ENCODE measurements at places on chromosomes 1 and 21. TPM values are rescaled to one million over a fixed set of nuclear protein-coding genes. Genes with fewer than 3 reads are reported as not detected.

DNA sequence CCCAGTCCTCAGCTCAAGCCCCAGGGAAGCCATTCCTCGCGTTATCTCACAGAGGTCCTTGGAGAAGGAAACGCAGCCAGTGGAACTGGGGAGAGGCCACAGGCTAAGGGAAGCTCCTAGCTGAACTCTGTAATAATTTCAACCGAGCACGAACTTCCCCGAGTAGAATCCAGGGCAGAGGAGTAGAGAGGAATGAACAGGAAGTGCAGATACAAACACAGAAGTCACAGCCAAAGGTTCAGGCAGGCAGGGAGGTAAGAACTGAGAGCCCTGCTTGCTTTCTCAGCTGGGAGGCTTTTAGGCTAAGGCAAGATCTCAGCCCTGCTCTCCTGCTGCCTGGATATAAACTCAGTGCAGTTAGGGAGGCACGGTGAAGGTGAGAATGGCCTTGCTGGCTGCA is 23.7 kb downstream of the WARS2 start:
- no peak for DNase-seq

DNA sequence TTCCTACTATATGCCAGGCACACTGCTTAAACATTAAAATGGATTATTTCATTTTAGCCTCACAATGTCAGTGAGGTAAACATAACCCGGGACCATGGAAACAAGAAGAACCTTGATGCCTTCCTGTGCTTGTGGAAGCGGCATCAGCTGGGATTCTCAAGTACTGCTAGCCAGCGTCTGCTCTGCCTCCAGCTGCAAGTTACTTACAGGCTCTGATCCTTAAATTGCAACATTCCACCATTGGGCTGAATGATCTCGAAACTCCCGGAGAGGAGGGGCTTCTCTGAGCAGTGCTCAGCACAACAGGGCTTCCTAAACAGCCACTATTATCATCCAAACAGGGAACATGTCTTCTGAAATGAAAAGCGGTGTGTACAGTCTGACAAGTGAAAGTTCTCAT is 6.7 kb upstream of the MAN1C1 start:
- DNase-seq, result no peak

- no peak for DNase-seq
Measured at GRCh38 chr1:11579506-11579905, 74.7 kb downstream of the FBXO2 start.

Gene LRP8
- total RNA-seq, result 59.7 TPM

DNA sequence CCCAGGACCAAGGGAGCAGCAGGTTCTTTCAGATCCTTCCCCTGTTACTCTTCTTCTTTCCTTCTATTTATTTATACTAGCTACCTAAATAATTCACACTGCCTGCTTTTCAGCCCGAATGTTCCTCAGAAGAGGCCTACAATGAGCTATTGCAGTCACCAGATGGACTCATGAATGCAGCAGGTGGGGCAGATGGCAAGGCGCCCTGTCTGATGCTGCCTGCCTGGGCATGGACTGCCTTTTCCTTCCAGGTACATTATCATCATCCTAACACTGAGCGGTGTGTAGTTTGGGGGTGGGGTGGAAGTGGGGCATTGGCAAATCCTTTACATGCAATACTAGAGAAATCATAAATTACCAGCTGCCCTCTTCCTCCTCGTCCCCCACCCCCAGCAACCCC is 17.6 kb downstream of the ESRRG start:
- no peak for DNase-seq

Gene CRABP2
- 0.46 TPM for total RNA-seq

GRCh38 chr1:227729881-227730629 is 5.0 kb downstream of the JMJD4 start:
- peak; percentile 13 for DNase-seq

- no peak for DNase-seq
Measured at GRCh38 chr1:24878045-24878444, 52.0 kb downstream of the RUNX3 start.

DNA sequence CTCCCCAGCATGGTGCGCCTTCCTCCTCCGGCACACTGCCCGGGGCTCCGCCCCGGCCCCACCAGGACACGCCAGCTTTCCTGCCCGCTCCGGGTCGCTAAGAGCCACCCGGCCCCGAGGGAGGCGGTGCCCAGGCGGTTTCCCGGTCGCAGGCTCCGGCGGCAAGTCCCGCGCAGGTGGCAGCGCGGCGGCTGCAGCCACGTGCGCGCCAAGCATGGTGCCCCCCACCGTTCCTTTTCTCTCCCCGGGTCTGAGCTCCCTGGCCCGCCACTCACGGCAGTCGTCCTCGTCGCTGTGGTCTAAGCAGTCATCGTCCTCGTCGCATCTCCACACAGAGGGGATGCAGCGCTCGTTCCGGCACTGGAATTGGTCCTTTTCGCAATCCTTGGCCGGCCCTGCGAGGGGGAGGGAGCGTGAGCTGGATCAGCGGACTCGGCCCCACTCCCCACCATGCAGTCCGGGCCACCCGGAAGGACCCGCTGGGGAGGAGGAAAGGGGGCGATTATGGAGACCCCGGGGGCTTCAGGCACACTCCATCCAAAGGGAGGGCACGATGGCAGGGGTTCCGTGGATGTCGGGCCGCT is 1.2 kb downstream of the LRP8 start:
- no peak for DNase-seq

Gene PPIAL4G
- not detected for total RNA-seq

Gene DNASE2B
- total RNA-seq, result not detected

GRCh38 chr1:91124989-91125417 is 103.2 kb upstream of the ZNF644 start:
- no peak for DNase-seq

DNA sequence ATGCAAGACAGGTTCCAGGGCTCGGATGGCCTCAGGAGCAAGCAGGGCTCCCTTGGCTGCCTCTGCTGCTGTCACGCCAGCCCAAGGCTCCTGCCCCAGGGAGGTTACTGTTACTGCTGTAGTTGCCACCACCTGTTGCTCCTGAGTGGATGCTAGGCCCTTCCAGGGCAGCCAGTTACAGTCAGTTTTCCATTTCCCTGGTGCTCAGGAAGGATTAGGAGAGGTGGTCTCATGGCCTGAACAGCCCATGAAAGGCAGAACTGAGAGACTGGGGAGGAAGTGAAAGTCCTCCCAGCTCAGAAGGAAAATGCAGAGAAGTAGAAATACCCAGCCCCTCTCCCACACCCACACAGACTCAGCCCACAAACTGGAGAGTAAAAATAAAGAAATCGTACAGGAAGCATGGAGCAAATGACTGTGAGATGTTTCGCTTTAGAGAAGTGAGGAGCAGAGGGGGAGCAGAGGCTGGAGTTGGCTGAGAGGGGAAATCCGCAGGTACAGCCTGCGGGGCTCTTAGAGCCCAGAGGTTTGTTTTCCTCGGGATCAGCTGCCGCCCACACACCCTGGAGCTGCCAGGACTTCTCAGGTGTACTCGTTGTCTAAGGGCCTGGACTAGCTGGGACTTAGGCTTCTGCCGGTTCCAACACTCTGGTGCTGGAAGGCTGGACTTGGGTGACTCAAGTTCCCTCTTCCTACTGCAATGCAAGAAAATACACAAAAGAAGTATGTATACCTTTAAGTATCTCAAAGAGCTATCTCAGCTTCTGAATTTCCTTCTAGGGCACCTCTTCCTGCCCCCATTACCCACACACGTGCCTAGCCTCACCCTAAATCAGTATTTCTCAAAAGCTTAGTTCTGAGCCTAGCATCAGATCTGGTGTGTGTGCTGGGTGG is 2.3 kb downstream of the IL6R start:
- no peak for DNase-seq

GRCh38 chr1:94020764-94021579 is 100.0 kb downstream of the ABCA4 start:
- peak; percentile 54 for DNase-seq

Gene MX2
- 0.59 TPM for total RNA-seq

GRCh38 chr1:158147401-158147800 is 33.3 kb upstream of the CD1D start:
- no peak for DNase-seq

DNA sequence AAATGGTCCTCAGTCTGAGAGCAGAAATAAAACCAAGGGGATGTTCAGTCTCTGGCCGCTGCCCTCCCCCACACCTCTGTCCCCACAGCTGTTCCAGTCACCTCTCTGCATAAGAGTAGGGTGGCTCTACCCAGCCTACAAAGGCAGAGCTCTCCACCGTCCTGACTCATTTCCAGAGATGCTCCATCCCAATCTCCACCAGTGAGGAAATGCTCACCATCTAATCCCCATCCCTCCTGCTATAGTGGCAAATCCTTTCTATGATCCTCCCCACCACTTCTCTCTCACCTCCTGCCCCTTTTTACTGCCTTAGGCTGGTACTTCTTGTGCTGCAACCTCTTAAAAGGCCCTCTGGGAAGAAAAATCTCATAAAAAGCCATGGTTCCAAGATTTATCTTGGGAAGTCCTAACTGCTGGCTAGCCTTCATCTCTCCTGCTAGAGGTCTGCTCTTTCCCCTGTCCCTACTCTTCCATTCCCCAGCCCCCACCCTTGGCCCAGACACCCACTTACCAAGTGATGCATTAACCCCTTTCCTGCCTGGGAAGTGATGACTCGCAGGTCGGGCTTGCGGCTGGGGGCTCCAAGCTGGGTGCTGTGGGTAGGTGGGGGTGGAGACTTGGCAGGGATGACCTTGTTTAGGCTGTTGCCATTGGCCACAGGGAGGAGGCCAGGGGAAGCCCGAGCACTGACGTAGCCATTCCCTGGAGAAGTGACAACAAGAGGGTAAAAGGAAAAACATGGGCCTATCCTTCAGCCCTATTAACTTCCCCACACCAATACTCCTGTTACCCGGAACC is 23.9 kb downstream of the MEF2D start:
- no peak for DNase-seq

GRCh38 chr1:241310451-241310850 is 46.6 kb downstream of the RGS7 start:
- DNase-seq, result no peak

DNA sequence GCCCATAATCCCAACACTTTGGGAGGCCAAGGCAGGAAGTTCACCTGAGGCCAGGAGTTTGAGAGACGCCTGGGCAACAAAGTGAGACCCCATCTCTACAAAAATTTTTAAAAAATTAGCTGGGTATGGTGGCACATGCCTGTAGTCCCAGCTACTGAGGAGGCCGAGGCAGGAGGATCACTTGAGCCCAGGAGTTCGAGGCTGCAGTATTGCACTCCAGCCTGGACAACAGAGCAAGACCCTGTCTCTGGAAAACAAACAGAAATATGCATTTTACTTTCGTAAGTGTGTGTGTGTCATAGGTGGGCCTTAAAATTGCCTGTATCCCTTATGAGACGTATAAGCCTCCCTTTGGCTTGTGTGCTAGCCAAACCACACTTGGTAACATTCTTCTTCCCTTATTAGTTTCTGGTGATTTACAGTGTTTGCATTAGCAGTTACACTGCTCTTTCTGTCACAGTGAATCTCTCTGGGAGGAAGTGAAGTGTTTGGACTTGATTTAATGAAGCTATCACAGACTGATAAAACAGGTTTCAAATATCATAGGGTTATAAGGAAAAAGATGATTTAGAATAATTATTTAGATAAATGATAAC is 48.9 kb upstream of the KIF26B start:
- DNase-seq, result no peak

Gene DNALI1
- total RNA-seq, result 2.0 TPM

DNA sequence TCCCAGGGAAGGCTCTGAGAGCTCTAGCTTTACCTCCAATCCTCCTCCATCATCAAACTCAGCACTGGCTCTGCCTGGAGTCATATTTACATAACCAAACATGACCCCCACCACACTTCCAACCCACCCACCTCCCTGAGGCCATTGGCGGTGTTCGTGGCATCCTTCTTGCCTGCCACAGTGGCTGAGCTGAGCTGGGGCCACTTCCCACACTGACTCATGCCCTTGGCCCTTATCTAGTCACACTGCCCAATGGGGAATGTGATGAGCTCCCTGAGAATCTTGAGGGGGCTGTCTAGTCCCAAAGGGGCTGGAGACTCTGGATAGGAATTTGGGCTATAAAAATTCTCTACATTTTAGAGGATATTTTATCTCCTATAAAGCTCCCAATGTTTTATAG is 230.9 kb upstream of the IRF2BP2 start:
- DNase-seq, result no peak

DNA sequence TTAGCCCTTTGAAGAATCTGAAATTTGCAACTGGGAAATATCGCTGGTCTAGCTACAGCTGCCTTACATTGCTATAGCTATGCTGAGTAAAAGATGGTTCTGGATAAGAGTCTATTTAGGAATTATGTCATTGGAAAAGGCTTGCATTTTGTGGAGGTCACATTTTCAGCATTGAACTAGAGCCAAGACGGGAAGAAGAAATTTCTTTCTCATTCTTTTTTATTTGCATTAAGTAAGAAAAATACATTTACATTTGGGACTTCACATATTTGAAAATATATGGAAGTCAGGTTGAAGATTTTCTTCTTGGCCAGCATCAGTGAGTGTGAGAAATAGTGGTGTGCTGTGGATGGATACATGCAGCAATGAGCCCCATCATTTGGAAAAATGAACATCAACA is 291.6 kb downstream of the PTBP2 start:
- DNase-seq, result no peak

DNA sequence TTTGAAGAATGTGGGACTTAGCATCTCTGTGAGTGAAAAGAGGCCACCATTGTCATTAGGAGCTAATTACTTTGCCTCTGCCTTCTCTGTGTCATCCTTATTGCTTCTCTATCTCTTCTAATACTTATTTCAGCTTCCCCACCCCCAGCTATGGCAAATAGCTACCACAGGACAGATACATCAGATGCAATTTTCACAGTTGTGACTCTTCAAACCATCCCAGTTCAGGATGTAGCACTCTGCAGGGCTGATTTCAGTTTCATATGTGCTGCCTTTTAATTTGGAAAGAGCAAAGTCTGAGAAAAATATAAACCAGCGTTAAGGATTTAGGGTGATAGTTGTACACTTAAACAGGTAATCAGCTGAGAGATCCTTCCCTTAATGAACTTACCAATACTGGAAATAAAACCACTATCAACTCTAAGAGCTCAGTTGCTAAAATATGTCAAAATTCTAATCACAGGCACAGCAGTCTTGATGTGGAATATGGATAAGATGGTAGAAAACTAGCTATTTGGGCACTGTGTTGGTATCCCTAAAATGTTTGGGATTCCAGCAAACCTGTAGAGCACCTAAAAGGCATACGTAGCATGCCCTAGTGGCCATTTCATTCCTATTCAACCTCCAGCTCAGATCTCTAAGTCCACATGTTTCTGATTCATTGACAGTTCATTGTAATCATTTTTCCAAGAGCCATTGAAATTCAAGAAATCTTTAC is 148.4 kb downstream of the SYT2 start:
- DNase-seq, result no peak

Gene C4BPA
- total RNA-seq, result not detected

- DNase-seq, result no peak
Measured at GRCh38 chr1:167634435-167634834, 4.4 kb downstream of the RCSD1 start.

- peak; percentile 27 for DNase-seq
Measured at GRCh38 chr1:153510984-153511410, 24.8 kb downstream of the S100A6 start.

Gene ZBED6
- 11.2 TPM for total RNA-seq

DNA sequence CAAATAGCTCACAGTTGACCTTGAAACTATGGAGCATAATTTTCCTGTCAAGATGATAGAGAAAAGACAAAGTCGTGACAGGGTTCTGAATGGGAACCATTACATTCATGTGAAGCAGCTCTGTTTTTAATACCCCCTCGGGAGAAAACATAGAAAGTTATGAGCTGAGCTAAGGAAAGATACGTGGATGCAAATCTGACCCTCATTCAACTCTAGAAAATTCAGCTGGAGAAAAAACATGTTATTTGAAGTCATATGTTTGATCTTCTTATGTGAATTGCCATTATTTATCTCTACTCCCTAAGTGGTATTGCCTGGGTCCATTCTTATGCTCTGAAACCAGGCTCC is 48.0 kb upstream of the LRRC52 start:
- no peak for DNase-seq

Gene F13B
- total RNA-seq, result not detected

- DNase-seq, result no peak
Measured at GRCh38 chr1:24992761-24993211, 62.7 kb upstream of the RUNX3 start.

Gene PGLYRP3
- not detected for total RNA-seq

Gene ADORA1
- not detected for total RNA-seq

All from pulmonary artery endothelial cell (primary cell).